NCI-H69 (cell line): ENCODE measurements at places on chromosomes 11 and 22.

GRCh38 chr22:38097058-38097457 lies 13.1 kb upstream of the SLC16A8 start:
- DNase-seq = no peak

DNA sequence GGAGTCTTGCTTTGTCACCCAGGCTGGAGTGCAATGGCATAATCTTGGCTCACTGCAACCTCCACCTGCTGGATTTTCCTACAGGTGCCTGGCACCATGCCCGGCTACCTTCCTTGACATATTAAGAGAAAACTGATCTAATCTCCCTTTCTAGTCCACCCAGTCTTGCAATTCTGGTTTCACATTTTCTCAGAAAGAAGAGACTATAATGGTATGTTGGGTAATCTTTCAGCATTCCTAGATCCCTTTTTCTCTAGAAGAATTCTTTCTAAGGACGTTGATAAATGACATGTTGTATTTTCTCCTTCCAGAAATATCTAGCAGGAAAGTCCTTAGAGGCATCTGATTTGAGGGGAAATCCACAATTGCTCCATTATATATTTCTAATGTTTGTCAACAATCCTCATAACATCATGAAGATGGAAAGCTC lies 10.4 kb upstream of the HSPA8 start:
- DNase-seq = peak; percentile 40

DNA sequence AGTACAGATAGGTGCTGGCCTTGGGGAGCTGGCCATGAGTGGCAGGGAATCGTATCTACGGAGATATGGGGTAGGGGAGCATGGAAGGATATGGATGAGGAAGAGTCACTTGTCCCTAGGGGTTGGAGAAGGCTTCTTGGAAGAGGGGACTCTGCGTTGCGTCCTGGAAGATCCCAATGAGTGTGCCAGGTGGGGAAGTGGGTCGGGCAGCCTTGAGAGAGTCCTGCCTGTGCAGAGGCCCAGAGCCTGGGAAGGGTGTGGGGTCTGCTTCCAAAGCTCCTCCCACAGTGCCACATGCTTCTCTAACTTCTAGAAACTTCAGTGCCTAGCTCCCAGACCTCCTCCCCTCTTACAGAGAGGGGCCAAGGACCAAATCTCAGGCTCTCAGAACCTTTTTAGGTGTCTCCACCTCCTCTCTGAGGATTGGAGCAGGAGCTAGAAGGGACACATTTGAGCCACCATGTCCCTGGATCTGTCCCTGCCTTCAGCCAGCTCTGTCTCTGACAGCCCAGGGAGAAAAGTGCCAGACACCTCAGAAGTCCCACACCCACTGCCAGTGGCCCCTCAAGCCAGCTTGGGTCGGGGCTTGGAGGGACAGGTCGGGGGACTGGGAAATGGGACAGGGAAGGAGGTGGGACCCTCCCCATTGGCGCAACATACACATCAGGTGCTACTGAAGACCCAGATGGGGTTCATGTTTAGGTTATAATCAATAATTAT lies 11.0 kb downstream of the RHBDD3 start:
- no peak for DNase-seq

- no peak for DNase-seq
Measured at GRCh38 chr22:39989633-39990032, 5.1 kb upstream of the FAM83F start.

DNA sequence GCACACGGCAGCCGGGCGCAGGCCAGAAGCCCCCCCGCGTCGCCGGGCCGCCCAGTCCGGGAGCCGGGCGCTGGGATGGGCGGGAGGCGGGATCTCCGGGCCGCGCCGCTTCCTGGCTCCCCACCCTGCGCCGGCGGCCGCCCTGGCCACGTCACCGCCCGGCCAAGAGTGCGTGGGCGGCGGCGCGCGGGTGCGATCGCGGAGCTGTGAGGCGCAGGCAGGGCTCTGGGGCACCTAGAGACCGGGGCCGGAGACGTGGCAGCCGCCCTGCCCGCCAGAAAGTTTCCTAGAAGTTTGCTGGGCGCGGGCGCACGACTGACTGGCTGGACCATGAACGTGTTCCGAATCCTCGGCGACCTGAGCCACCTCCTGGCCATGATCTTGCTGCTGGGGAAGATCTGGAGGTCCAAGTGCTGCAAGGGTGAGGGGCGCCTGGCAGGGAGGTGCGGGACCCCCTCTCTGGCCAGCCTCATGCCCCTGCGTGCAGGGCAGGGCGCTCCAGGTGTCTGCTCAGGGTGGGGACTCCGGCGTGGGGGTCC lies at the start of gene KDELR3:
Gene KDELR3 (plus strand): TSS at position 193 of the 539 bp plus-strand sequence. CDS start 138 bp downstream, at position 331.
- DNase-seq = peak; percentile 66

DNA sequence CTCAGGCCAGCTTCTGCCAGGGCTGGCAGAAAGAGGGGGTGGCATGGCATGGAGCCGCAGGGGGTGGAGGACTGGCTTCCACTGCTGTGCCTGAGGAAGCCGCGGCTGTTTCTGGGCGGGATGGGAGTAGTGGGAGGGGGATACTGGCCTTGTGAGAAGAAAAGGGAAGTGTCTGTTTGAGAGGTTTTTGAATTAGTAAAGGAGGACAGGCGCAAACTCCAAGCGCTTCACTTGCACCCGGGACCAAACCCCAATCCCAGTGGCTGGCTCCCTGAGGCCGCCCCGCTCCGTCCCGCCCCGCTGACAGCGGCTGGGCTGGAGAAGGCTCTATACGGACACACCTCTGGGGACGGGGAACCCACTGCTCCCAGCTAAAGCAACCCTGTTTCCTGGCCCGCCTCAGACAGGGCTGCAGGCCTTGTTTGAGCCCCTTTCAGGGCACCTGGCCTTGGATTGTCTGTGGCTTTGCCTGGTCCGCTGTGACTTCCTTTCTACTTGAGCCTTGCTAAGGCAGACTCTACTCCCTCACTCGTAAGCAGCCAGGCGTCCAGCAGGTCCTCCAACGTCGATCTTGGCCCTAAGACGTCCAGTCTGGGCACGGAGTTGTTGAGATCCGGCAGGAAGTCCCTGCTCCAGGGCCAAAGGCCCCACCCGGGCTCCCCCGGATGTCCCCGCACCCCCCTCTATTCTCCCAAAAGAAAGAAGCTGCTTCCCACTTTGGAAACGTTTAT lies 2.2 kb downstream of the APOA1 start:
- peak; percentile 27 for DNase-seq

GRCh38 chr22:40001800-40002577 lies 7.2 kb downstream of the FAM83F start:
- DNase-seq = peak; percentile 82

- no peak for DNase-seq
Measured at GRCh38 chr11:48261600-48261999, 2.1 kb upstream of the OR4X1 start.

- DNase-seq = no peak
Measured at GRCh38 chr22:18979957-18980356, 43.9 kb upstream of the PRODH start.

DNA sequence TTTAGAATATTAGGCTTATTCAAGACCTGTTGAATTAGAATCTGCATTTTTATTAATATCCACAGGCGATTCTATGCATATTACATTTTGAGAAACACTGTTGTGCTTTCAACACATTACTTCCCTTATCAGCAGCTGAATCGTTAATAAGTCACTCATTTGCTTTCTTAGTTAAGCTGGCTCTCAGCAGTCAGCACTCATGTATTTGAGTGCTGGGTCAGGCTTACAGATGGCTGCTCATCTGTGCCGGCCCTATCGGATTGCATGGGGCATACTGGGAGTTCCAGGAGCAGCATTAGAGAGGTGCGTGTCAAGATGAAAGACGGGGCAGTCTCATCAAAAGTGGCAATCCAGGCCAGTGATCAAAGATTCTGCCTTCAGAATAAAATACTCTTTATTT lies 10.8 kb upstream of the OR51L1 start:
- no peak for DNase-seq

DNA sequence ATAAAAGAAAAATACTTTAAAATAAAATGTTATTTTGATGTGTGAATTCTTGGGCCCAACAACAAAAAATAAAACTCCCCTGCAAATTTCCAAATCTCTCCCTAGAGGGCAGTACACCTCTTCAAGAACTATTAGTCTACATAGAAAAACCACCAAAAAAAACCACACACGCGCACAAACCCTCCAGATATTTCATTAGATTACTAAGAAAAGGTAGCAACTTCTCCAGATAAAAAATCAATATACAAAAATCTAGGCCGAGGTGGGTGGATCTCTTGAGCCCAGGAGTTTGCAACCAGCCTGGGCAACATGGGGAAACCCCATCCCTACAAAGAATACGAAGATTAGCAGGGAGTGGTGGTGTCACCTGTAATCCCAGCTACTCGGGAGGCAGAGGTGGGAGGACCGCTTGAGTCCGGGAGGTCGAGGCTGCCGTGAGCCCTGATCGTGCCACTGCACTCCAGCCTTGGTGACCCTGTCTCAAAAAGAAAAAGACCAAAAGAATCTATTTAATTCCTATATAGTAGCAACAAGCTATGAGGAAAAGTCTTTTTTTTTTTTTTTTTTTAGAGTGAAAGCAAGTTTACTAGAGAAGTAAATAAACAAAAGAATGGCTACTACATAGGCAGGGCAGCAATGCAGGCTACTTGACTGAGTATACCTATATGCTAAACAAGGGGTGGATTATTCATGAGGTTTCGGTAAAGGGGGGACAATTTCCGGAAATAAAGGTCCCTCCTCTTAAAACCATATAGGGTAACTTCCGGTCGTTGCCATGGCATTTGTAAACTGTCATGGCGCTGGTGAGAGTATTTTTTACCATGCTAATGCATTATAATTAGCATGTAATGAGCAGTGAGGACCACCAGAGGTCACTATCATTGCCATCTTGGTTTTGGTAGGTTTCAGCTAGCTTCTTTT lies 13.1 kb downstream of the B3GNT6 start:
- peak; percentile 96 for DNase-seq

GRCh38 chr11:26096451-26096850 lies 235.5 kb upstream of the ANO3 start:
- DNase-seq = no peak

DNA sequence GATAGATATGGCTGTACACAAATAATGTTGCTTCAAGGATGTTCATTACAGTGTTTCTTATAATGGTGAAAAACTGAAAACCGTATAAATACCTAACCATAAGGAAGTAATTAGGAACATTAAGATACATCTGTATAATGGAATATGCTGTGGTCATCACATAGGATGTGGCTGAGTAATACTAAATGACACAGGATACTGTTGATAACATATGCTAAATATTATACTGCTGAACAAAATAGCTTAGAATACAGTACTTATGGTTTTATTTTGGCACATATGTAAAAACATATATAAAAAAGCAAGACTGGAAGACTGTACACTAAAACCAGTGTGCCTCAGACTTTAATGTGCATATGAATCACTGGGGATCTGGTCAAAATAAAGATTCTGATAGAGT lies 43.8 kb downstream of the FBXO7 start:
- no peak for DNase-seq

DNA sequence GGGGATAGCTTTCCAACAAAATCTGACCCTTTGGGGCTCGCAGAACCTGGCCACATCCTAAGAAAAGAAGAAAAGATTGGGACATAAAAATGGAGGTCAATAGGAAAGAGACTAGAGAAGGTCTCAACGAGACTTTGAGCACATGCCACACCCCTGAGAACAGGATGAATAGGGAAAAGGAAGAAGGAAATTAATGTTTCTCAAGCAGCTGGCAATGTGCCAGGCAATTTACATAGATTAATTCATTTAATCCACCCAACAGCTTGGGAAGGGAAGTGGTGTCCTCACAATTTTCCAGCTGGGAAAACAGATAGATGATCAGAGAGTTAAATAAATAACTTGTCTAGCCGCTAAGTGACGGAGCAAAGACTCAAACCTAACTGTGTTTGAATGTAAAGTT lies 50.7 kb downstream of the PAMR1 start:
- DNase-seq = peak; percentile 87

GRCh38 chr22:17897858-17898257 lies 123.6 kb upstream of the BID start:
- DNase-seq = no peak

DNA sequence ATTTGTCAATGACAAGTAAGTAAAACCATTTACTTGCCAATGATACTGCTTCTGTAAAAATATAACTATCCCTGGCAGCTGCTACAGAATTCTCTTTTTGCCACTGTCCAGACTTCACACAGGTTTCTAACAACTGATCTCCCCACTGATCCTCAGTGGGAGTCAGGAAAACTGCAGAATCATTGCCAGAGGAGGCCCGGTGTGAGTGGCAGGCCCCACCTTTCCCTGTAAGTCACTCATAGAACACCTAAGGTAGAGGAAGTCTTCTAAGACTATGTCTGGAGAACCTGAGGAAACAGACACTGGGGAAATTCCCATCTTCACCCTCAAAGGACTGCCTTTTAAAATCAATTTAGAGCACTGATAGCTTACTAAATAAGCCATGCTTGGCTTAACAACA lies 66.3 kb downstream of the ZC3H12C start:
- no peak for DNase-seq

DNA sequence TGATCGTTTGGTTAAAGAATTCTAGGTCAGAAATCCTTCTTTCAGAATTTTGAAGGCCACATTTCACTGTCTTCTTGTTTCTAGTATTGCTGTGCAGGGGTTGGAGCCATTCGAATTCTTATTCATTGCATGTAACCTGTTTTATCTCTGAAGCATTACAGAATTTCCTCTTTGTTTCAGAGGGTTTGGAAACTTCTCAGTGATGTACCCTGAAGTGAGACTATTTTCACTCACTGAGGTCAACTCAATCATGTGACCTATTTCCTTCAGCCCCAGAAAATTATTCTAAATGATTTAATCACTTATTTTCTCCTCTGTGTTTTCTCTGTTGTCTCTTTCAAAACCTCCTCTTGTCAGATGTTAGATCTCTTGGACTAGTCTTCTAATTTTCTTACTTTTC lies 147.8 kb downstream of the ENTHD1 start:
- DNase-seq = no peak

DNA sequence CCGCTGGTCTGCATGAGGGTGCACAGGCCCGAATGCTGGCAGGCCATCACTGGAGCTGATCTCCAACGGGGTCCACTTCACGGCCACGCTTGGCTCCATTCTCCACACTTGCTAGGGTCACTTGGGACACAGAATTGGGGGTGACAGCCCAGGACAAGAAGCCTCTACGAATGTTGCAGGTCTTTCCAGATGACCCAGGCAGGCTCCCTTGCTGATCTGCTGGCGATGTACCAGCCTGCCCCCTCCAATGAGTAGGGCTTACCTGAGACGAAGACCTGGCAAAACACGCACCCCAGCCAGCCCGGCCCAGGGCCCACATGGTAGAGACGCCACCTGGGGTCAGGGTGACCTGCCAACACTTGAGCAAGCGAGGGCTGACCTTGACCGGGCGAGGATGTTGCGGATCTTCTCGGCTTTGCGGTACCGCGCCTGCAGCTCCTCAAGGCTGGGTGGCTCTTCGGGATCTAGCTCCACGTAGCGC lies 44.9 kb downstream of the C11orf58 start:
- no peak for DNase-seq
